Fibroblast of skin of back (primary cell): ENCODE measurements at places on chromosomes 3 and 15.

GRCh38 chr3:56860939-56861338 lies 59.2 kb upstream of the ARHGEF3 start:
- DNase-seq: no peak

DNA sequence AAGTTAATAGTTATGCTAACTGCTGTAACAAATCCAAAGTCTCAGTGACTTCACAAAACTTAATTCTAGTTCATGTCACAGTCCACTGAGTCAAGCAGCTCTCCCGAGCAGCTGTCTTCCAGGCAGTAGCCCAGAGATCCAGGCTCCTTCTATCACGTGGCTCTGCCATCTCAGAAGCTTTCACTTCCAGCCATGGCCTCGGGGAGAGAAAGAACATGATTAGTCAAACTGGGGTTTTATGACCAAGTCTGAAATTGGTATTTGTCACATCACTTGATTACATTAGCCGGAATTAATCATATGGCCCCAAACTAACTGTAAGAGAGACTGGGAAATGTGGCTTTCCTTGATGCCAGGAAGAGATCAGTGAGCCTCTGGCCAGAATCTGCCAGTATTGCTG lies 70.2 kb upstream of the DGKG start:
- no peak for DNase-seq

GRCh38 chr3:196772897-196773296 lies 33.2 kb downstream of the PAK2 start:
- no peak for DNase-seq

GRCh38 chr3:140922634-140923033 lies 19.0 kb upstream of the SLC25A36 start:
- DNase-seq: peak; percentile 17

DNA sequence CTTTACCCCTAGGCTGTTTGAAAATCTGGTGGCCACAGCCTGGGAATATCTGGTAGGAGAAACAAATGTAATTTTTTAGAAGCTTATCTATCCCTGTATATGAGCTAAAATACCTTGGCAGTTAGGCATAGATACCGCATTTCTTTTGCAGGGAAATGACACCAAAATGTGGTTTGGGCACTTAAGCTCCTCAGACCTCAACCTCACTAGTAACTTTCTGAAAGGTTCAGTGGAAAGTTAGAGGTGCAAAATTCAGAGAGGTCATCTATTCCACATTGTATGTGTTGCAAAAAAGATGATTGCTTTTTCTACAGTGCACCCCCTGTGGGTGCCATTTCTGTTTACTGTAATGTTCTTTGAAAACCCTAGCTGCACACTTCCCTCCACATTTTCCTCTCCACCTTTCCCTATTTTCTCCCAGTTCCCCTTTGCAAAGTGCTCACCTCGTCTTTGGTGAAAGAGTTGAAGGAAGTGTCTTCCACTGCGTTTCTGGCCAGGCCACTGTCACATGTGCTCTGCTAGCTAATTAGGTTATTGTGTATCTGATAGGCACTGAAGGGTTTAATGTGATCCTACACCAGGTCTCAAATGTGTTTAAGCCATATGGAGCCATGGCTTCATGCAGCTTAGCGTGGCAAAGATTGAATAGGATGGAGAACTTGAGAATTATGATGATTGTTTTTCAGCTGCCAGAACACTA lies 1.3 kb downstream of the SACM1L start:
- DNase-seq: no peak

DNA sequence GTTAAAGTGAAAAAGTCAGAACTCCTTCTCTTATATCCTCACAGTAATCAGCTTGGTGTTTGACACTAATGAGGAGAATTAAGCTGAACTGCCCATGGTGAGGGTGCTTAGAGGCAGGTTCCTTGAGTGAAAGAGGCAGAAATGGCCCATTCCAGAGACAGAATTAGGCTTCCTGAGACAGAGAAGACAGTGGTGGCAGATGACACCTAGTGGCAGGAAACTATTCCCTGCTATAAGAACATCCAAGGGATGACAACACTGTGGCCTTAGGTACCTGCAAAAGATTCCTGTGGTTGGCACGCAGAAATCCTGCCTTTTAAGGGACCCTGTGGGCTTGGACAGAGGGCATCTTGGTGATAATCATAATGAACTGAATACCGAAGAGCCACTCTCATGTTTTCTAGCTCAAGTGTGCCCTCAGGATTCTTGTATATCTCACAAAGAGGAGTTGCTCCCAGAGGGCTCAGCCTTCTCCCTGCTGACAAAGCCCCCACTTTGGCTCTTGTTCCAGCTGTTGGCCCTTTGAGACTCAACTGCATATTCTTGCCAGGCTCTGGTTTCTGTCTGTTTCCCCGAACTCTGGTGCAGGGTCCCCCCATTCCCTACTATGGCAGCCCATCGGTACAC lies 56.0 kb downstream of the KBTBD12 start:
- DNase-seq: peak; percentile 64

GRCh38 chr3:183275418-183275817 lies 22.4 kb downstream of the B3GNT5 start:
- peak; percentile 69 for DNase-seq

DNA sequence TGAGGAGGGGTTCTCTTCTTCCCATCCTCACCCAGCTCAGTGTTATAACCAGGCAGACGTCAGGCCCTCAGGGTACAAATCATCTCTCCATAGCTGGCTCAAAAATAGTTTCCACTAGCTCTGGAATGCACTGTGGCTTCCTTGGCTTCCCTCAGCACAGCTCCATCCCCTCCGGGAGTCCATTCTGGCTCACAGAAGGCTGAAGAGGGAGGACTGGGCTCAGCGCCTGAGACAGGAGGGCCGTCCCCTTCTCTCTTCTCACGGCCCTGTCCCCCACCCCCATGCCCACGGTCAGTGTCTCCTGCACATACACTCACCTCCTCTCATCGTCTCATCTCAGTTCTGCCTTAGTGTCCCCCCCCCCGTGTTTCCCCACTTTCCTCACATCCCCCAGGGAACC lies 50.1 kb downstream of the UMPS start:
- peak; percentile 96 for DNase-seq

GRCh38 chr3:12620729-12621128 lies 43.2 kb downstream of the RAF1 start:
- no peak for DNase-seq
